Activated CD4-positive, alpha-beta T cell treated with anti-CD3 and anti-CD28 coated beads for 1 hour (primary cell): ENCODE measurements at places on chromosomes 5 and 9.

DNA sequence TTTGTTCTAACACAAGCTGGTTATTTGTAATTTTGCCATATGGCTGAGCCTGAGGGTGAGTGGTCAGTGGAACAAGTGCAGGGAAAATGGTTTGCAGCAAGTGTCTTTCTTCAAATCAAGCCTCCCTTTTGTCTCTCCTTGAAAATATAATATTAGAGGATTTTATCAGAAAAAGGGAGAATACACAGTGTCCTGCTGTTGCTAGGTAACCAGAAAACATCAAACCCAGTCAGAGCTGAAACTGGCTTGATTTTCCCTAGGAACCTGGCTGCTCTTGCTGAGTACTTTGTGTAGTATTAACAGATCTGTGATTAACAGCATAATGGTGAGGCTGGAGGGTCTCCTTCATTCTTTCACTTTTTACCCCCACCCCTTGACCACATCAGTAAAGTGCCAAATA lies 314.0 kb downstream of the ARHGEF28 start:
- DNase-seq = no peak

- no peak for DNase-seq
Observed at GRCh38 chr5:168607946-168608345, 28.8 kb upstream of the PANK3 start.

DNA sequence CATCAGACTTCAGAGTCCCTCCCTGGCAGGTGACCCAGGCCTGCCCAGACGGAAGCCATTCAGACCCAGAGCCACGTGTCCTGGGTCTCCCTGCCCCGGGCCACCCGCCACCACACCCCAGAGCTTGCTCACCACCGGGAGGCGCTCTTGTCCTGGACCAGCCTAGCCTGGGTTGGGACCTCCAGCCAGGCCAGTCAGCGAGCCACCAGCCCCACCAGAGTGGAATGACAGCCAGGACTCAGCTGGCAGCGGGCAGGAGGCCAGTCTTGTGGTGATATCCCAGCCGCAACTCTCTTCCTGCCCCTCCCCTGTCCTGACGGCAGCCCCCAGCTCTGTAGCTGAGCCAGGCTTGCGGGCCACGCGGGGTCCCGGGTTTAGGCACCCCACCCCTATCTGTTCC lies 1.7 kb upstream of the PTGDS start:
- DNase-seq = no peak

- no peak for DNase-seq
Observed at GRCh38 chr5:1021136-1021968, 12.8 kb downstream of the NKD2 start.

DNA sequence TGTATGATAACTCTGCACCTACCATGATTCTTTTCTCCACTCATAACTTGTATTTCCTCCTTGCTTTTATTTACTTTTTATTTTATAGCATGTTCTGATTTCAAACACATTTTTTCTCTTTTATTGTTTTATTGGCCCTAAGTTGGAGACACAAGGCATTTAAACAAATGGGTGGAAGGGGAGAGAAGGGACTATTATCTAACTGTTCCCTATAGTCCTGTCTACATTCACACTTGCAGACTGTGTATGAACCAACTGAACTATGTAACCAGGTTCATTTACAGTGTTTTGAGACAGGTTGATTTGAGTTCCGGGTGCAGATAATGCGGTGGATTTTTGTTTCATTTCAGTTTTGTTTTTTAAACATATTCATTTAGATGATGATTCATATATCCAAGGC lies 830.6 kb upstream of the SEMA6A start:
- DNase-seq = no peak

DNA sequence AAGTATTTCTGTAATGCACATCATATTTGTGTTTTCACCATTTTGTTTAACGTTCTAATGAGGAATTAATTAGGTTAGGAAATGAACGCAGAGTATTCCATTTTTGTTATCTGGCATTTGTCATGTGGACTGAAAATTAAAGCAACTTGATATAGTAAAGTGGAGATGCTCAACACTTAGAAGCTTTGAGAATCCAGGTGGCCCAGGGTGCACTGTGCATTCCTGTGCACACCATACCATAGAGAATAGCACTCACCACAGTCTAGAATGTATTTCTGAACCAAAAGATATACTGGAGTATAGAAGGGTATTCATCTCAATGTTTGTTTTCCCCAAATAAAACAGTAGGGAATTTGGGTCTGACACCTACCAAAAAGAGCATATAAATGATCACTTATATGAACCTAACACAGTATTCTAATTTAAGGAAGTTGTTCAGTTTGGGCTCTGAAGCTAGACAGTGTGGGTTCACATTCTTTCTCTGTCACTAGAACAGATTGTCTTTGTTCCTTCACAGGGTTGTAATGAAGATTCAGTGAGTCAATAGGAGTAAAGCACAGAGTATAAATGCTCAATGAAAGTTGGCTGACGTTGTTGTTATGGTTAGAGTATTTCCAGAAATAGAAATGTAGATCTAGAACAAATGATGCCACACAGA lies 125.6 kb upstream of the DMRT1 start:
- no peak for DNase-seq

- no peak for DNase-seq
Observed at GRCh38 chr9:35871545-35871944, 1.3 kb upstream of the OR13J1 start.

- DNase-seq = no peak
Observed at GRCh38 chr9:16136961-16137360, 584.1 kb downstream of the CCDC171 start.

- peak; percentile 64 for DNase-seq
Observed at GRCh38 chr9:136488247-136489214, 5.7 kb upstream of the SEC16A start.

DNA sequence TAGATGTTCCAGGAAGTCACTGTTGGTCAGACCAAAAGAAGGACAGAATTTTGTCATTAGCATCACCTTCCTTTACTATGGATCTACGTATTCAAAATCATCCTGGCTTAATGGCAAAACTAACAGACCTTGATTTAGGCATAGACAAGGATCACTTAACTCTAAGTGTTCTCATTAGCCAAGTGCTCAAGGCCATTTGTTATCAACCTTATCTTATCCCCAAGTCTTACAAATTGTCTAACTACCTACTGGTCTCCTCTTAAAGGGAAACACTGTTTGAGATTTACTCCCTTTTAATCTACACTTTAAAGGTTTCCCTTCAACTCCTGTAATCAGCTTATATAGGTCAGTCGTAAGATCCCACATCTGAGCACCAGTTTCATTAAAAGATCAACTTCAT lies 1197.5 kb upstream of the C9orf72 start:
- DNase-seq = no peak

DNA sequence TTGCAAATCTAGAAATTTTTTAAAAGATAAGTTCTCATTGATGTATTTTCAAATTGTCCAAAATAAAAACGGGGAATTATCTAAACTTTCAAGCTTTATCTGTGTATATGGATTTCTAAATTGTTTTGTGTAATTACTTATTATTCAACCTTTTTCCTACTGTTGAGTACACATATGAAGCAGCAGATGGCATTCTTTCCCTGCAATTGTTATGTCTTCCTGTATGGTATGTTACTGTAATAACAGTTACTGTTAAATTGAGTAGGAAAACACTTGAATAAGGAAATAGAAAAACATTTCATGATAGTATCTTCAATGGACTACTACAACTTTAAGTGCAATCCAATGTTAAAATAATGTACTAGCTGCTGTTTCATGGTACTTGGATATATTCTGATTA lies 124.8 kb downstream of the RANBP17 start:
- no peak for DNase-seq

DNA sequence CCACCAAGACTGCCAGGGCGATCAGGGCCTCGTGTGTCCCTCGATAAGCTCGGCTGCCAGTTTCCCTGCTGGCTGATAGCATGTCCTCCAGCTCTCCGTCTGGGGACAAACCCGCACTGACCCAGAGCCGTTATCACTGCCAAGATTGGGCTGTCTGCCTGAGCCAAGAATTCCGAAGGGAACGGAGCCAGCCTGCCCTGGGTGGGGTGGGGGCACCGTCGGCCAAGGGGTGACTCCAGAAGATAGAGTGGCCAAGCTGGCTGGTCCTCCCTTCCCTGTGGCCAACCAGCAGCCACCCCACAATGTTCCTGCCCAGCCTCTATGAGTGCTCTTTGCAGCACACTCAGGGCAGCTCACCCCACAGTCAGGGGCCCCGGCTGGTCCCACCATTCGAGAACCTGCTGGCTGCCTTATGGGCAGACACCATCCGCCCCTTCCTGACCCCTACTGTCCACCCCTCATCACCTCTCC lies 29.4 kb downstream of the HRH2 start:
- no peak for DNase-seq

- no peak for DNase-seq
Observed at GRCh38 chr5:128876569-128877382, 88.5 kb upstream of the SLC27A6 start.

- peak; percentile 35 for DNase-seq
Observed at GRCh38 chr9:95874989-95875304, 544 bp upstream of the ERCC6L2 start.

- no peak for DNase-seq
Observed at GRCh38 chr5:147223948-147224791, 10.7 kb upstream of the STK32A start.

- DNase-seq = no peak
Observed at GRCh38 chr9:113311961-113312360, 8.8 kb upstream of the RNF183 start.

GRCh38 chr5:2010940-2011339 lies 128.2 kb upstream of the IRX4 start:
- no peak for DNase-seq

- no peak for DNase-seq
Observed at GRCh38 chr5:165130656-165131055, 1625.2 kb downstream of the MAT2B start.

DNA sequence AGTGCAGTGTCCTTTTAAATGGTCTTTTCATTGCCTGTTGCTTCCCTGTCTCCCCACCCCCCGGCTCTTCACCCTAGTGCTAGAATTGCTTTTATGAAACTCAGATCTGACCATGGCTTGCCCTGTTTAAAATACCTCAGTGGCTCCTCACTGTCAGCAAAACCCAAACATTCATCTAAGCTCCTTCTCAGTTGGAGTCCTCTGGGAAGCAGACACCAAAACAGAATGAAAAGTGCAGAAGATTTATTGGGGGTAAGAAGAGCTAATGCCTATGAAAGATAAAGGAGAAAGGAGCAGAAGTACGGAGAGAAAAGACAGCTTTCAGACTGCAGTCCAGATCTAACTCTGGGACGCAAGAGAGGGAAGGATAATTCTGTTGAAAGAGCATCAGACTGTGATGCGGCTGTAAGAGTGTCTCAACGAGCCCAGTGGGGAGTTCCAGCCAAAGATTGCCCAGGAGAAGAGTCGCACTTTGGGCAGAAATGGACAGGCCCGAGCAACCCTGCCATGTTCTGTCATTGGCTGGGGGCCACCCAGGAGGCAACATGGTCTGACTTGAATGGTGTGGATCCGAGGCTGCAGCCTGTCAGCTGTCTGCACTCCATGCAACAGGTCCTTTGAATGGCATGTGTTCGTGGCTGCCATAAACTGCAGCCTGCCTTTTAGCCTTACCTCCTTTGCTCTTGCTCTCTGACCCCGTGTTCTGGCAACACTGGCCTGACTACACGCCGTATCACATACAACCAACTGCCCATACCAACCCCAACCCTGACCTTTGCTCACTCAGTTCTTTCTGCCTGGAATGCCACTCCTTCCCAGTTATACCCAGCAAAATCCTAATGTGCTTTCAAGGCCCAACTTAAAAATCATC lies 55.9 kb downstream of the IRF1 start:
- no peak for DNase-seq

- no peak for DNase-seq
Observed at GRCh38 chr5:172553167-172553566, 87.9 kb upstream of the NEURL1B start.

- no peak for DNase-seq
Observed at GRCh38 chr9:101403516-101404285, 5.0 kb downstream of the ZNF189 start.

- DNase-seq = no peak
Observed at GRCh38 chr5:179780362-179780761, 13.4 kb upstream of the LTC4S start.

GRCh38 chr9:93959739-93960154 lies 4.6 kb upstream of the BARX1 start:
- no peak for DNase-seq

- no peak for DNase-seq
Observed at GRCh38 chr9:19161257-19162025, 34.1 kb upstream of the PLIN2 start.

DNA sequence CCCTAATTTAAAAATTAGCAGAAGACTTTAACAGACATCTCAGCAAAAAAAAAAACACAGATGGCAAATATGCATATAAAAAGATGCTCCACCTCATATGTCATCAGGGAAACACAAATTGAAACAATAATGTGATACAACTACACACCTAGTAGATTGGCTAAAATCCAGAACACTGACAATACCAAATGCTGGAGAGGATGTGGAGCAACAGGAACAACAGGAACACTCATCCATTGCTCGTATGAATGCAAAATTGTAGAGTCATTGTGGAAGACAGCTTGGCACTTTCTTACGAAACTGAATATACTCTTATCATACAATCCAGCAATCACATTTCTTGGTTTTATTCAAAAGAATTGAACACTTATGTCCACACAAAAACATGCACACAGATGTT lies 22.1 kb downstream of the MCIDAS start:
- no peak for DNase-seq

GRCh38 chr9:135602789-135603481 lies 36.4 kb downstream of the GLT6D1 start:
- peak; percentile 28 for DNase-seq

DNA sequence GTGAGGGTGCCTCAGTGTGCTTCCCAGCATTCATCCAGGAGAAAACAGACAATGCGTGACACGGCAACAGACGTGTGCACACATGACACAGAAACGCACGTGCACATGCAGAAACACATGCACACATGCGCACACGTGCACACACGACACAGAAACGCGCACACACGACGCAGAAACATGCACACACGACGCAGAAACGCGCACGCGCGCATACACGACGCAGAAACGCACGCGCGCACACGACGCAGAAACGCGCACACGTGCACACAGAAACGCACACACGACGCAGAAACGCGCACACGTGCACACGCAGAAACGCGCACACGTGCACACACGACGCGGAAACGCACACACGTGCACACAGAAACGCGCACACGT lies 16.5 kb downstream of the TPPP start:
- no peak for DNase-seq

DNA sequence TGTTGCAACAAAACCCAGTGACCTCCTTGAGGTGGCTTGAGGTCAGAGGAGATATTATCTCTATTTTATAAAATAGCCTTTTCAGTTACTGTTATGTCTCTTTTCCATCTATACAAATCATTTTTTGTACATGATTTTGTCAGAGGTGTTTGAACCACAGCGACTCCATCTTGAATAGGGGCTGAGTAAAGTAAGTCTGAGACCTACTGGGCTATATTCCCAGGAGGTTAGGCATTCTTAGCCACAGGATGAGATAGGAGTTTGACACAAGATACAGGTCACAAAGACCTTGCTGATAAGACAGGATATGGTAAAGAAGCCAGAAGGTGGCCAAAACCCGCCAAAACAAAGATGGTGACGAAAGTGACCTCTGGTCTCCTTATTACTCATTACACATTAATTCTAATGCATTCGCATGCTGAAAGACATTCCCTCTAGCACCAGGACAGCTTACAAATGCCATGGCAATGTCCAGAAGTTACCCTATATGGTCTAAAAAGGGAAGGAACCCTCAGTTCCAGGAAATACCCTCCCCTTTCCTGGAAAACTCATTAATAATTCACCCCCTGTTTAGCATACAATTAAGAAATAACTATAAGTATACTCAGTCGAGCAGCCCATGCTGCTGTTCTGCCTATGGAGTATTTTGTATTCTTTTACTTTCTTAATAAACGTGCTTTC lies 283.9 kb upstream of the ISL1 start:
- DNase-seq = no peak

- no peak for DNase-seq
Observed at GRCh38 chr5:16844952-16845351, 91.1 kb downstream of the MYO10 start.
